ENCODE measurements at places on chromosomes 6 and 20.

DNA sequence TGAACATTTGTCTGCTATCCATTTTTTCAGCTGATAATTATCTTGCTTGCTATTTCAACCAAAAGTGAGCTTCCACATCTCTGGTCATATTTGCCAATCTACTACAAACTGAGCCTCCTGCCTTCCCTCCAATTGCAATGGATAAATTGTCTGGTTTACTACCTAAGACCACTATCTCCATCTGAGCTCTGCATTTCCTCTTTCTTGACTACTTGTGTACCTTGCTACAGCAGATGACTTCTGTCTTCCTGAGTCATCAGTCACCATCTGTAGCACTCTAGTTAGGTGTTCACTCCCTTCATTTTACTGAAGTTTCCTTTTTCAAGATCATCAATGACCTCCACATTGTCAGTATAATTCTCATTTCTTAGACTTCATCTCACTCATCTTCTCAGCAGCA lies 33.5 kb upstream of the PHIP start:
- peaks cover 1% of the 10 kb centered on the region for H3K27me3 ChIP-seq
- no peaks in the 10 kb centered on the region for H3K4me1 ChIP-seq
- no peak overlapping the region for H3K27ac ChIP-seq
- DNase-seq = no peak
- no peak overlapping the region for H3K4me3 ChIP-seq
- H3K36me3 ChIP-seq = no peaks in the 10 kb centered on the region

DNA sequence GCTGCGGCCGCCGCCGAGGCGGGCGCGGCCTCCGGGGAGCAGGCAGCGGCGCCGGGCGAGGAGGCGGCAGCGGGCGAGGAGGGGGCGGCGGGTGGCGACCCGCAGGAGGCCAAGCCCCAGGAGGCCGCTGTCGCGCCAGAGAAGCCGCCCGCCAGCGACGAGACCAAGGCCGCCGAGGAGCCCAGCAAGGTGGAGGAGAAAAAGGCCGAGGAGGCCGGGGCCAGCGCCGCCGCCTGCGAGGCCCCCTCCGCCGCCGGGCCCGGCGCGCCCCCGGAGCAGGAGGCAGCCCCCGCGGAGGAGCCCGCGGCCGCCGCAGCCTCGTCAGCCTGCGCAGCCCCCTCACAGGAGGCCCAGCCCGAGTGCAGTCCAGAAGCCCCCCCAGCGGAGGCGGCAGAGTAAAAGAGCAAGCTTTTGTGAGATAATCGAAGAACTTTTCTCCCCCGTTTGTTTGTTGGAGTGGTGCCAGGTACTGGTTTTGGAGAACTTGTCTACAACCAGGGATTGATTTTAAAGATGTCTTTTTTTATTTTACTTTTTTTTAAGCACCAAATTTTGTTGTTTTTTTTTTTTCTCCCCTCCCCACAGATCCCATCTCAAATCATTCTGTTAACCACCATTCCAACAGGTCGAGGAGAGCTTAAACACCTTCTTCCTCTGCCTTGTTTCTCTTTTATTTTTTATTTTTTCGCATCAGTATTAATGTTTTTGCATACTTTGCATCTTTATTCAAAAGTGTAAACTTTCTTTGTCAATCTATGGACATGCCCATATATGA lies 3.2 kb downstream of the MARCKS start:
- no peak overlapping the region for H3K27ac ChIP-seq
- no peak for DNase-seq
- H3K4me1 ChIP-seq = no peaks in the 10 kb centered on the region
- H3K4me3 ChIP-seq = no peak overlapping the region
- no peaks in the 10 kb centered on the region for H3K27me3 ChIP-seq

GRCh38 chr6:151070631-151071051 lies 169.1 kb upstream of the AKAP12 start:
- H3K4me3 ChIP-seq = no peak overlapping the region
- no peaks in the 10 kb centered on the region for H3K4me1 ChIP-seq
- peaks cover 55% of the 10 kb centered on the region for H3K36me3 ChIP-seq
- no peak overlapping the region for H3K27ac ChIP-seq
- no peaks in the 10 kb centered on the region for H3K27me3 ChIP-seq

DNA sequence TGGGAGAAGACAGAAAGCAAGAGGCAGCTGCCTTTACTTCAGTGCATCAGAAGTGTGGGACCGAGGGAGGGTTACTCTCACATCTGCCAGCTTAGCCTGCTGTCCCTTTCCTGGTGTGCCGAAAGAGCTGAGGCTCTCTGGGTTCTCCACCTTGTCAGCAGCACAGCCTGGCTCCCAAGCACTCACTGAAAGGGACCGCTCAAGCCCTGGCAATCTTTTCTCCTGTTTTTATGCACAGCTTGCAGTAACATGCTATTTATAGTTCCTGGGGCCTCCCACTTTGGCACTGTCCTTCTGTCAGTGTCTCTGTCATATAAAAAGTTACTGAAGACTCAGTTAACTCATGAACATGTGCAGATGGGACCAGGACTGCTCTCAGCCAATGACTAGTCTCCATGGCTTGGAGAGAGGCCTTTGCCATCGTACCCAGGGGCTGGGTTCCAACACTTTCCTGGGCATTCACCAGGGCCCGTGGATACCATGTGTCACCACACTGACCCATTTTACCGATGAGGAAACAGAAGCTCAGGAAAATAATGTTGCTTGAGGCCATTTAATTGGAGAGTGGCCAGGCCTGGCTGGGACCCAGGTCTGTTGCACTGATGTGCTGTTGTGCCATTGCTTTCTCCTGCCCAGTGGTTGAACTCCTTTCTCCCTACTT lies 46.2 kb downstream of the PANK2 start:
- H3K4me3 ChIP-seq = no peak overlapping the region
- peaks cover 22% of the 10 kb centered on the region for H3K4me1 ChIP-seq
- no peaks in the 10 kb centered on the region for H3K27me3 ChIP-seq
- peaks cover 69% of the 10 kb centered on the region for H3K36me3 ChIP-seq

DNA sequence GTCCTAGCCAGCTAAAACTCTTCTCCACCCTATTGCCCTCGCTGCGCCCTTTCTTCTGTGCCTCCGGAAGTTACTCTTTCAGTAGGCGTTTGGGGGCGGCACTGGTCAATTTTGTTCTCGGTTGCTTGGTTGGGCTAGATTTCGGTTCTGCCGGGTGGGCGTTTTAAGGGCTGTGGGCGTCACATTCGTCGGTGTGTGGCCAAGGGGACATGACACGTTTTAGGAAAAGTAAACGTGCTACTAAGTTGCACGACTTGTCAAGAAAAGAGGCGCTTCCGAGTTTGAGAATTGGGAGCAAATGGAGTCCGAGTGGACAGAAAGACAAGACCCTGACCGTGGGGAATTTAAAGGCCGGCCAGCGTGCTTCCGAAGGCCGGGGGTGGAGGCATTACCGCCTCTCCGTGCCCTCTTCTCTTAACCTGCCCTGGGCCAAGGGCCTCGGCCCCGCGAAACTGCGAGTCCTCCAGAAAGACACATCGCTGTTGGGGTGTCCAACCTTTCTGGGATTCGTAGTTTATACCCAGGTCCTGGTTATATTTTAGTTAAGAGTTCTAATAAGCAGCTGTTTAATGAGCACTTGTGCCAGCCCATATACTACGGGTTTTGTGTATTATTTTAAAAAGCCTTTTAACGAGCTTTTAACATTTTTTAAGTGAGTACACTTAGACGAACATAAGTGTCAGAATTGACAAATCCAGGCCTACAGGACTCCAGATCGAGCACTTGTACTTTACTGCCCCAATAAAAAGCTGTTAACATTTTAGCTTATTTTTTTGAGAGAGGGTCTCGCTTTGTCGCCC lies 664 bp upstream of the BAG6 start:
- H3K4me1 ChIP-seq = peaks cover 48% of the 10 kb centered on the region
- no peaks in the 10 kb centered on the region for H3K27me3 ChIP-seq
- H3K36me3 ChIP-seq = peaks cover 57% of the 10 kb centered on the region
- peak; percentile 93 for DNase-seq
- H3K4me3 ChIP-seq = peak overlapping the region; percentile 88

DNA sequence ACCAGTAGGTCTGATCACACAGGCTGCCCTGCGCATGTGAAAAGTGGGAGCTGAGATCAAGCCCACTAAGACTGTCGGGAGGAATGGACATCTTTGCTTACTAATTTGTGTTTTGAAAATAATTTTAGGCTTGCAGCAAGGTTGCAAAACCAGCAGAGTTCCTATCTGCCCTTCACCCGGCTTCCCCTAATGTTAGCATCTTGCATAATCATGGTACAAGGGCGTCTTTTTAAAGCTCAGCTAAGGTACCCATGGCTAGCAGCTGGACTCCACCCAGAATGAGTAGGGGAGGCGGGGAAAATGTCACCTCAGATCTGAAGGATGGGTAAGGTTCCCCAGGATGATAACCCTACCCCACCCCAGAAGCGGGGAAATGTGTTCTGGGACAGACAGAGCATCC lies 25.3 kb upstream of the BMP7 start:
- H3K4me3 ChIP-seq = no peak overlapping the region
- no peak overlapping the region for H3K27ac ChIP-seq
- no peaks in the 10 kb centered on the region for H3K4me1 ChIP-seq
- DNase-seq = no peak
- peaks cover 45% of the 10 kb centered on the region for H3K27me3 ChIP-seq

- H3K27me3 ChIP-seq = no peaks in the 10 kb centered on the region
- no peaks in the 10 kb centered on the region for H3K4me1 ChIP-seq
- no peaks in the 10 kb centered on the region for H3K36me3 ChIP-seq
- no peak for DNase-seq
Observed at GRCh38 chr6:159400826-159401225, 231.6 kb downstream of the FNDC1 start.

GRCh38 chr6:4637691-4638433 lies 138.3 kb upstream of the CDYL start:
- H3K27me3 ChIP-seq = peaks cover 5% of the 10 kb centered on the region
- H3K36me3 ChIP-seq = no peaks in the 10 kb centered on the region
- DNase-seq = no peak
- H3K4me3 ChIP-seq = no peak overlapping the region

- H3K4me1 ChIP-seq = peaks cover 18% of the 10 kb centered on the region
- peak; percentile 57 for DNase-seq
- H3K27ac ChIP-seq = no peak overlapping the region
- no peak overlapping the region for H3K4me3 ChIP-seq
- H3K27me3 ChIP-seq = peaks cover 10% of the 10 kb centered on the region
Observed at GRCh38 chr6:117547688-117548621, 54.4 kb downstream of the GOPC start.

DNA sequence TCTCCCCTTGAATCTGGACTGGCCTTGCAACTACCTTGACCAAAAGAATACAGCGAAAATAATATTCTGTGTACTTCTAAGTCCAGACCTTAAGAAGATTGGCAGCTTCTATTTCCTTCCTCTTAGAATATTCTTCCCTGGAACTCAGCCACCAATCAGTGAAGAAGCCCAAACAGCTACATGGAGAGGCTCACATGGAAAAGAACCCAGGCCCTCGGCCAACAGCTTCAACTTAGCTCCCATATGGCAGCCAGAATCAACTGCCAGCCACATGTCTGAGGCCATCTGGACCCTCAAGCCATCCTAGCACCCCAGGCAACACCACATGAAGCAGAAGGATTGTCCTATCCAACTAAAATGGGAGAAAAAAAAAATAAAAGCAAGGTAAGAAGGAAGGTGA lies 178.8 kb downstream of the IBTK start:
- DNase-seq = no peak
- no peak overlapping the region for H3K4me3 ChIP-seq
- H3K4me1 ChIP-seq = peaks cover 21% of the 10 kb centered on the region
- no peaks in the 10 kb centered on the region for H3K27me3 ChIP-seq
- H3K36me3 ChIP-seq = no peaks in the 10 kb centered on the region

GRCh38 chr6:98384801-98385200 lies 449.6 kb upstream of the POU3F2 start:
- no peak for DNase-seq
- no peaks in the 10 kb centered on the region for H3K27me3 ChIP-seq
- H3K4me3 ChIP-seq = no peak overlapping the region
- no peaks in the 10 kb centered on the region for H3K4me1 ChIP-seq
- no peaks in the 10 kb centered on the region for H3K36me3 ChIP-seq

DNA sequence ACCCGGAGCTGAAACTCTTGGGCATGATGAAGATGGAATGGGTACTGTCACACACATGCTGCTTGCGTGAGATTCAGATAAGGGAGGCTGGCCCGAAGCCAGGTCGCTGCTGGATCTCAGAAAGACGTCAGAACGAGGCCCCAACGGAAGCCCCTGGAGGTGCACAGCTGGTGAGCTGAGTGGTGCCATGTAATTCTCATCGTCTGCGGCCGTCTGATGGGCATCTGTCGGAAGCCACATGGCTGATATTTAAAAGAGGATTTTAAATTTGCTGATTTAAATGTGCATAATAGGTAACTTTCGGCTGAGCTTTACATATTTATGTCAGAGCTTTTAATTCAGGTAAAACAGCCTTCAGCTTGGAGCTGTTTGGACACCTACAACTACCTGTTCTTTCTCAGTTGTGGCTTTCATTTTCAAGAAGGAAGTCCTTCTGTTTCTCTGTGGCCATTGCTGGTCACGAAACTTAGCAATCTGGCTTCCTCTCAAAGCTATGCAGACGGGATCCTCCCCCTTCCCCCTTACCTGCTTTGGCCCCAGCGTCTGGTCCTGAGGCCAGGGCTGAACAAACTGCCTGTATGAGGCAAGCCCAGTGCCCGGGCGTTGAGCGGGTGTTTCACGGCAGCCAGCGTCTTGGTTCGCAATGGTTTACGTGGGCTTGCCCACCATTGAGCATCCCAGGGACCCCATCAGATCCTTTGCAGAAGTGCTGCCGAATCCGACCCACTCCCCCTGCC lies 9.2 kb downstream of the SLCO4A1 start:
- H3K4me1 ChIP-seq = no peaks in the 10 kb centered on the region
- DNase-seq = no peak
- H3K4me3 ChIP-seq = no peak overlapping the region
- no peak overlapping the region for H3K27ac ChIP-seq

- H3K27ac ChIP-seq = no peak overlapping the region
- no peaks in the 10 kb centered on the region for H3K27me3 ChIP-seq
Observed at GRCh38 chr6:14757418-14757817, 488.5 kb upstream of the JARID2 start.

GRCh38 chr6:132888701-132889100 lies 74.3 kb downstream of the RPS12 start:
- no peaks in the 10 kb centered on the region for H3K27me3 ChIP-seq
- no peak overlapping the region for H3K27ac ChIP-seq
- DNase-seq = no peak

DNA sequence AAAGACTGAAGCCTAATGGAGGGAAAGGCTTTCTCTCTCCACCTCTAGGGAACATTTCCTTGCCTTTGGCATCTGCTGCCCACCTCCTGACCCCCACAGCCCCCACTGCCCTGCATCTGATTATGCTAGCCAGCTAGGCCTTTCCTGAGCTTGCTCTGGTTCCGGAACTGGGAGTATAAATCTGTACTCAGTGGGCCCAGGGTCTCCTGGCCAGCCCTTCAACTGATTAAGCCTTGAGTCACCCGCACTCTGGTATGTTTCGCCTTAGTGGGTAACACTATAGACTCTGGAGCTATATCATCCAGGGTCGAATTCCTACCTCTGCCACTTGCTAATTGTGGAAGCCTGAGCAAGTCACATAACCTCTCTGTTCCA lies 45.6 kb upstream of the RIPOR2 start:
- no peak overlapping the region for H3K4me3 ChIP-seq
- no peak for DNase-seq
- no peaks in the 10 kb centered on the region for H3K27me3 ChIP-seq
- no peaks in the 10 kb centered on the region for H3K36me3 ChIP-seq

- no peak overlapping the region for H3K4me3 ChIP-seq
- H3K27me3 ChIP-seq = no peaks in the 10 kb centered on the region
- H3K36me3 ChIP-seq = no peaks in the 10 kb centered on the region
- no peak for DNase-seq
- no peaks in the 10 kb centered on the region for H3K4me1 ChIP-seq
Observed at GRCh38 chr6:80922916-80923455, 816.5 kb downstream of the BCKDHB start.

Data from DND-41 (cell line).